ENCODE measurements at places on chromosomes 6 and 20.

- DNase-seq, result no peak
- H3K4me3 ChIP-seq, result no peak overlapping the region
- no peaks in the 10 kb centered on the region for H3K36me3 ChIP-seq
- H3K27me3 ChIP-seq, result peaks cover 8% of the 10 kb centered on the region
Measured at GRCh38 chr6:16803294-16804200, 42.3 kb upstream of the ATXN1 start.

DNA sequence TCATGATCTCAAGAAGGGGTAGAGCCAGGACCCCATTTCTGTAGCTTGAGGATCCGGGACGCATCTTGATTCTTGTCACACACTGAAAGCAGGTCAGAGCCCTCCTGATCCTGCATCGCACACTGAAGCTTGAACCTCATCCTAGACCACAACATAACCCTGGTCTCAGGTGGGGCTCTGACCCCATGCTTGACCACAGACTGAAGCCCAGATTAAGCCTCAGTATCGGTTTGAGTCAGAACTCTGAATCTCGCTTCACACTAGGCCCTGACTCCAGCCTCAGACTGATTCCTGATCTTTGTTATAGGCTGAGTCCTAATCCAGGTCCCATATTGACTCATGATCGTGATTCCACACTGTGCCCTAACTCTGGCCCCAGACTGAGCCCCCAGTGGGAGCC lies 8.5 kb upstream of the RSPO4 start:
- H3K4me3 ChIP-seq, result no peak overlapping the region
- H3K27ac ChIP-seq, result no peak overlapping the region
- H3K27me3 ChIP-seq, result no peaks in the 10 kb centered on the region
- DNase-seq, result no peak

DNA sequence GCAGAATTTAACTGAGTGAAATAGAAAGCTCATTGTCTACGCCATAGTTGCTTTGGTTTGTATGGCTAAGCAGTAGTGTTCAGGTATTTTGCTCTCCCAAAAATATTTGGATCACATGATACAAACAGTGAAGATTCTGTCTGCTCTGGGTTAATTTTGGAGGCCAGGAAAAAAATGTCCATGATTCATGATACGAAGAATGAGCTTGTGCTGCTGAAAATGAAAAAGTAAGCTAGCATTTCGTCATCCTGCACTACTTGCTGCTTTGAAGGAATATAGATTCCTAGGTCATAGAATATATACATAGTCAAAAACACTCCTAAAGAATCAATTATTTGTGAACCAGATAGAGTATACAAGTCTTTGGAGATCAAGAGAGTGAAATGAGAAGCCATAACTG lies 8.3 kb downstream of the WRNIP1 start:
- peaks cover 39% of the 10 kb centered on the region for H3K36me3 ChIP-seq
- peaks cover 60% of the 10 kb centered on the region for H3K4me1 ChIP-seq
- no peak for DNase-seq
- no peak overlapping the region for H3K4me3 ChIP-seq
- H3K27ac ChIP-seq, result no peak overlapping the region

DNA sequence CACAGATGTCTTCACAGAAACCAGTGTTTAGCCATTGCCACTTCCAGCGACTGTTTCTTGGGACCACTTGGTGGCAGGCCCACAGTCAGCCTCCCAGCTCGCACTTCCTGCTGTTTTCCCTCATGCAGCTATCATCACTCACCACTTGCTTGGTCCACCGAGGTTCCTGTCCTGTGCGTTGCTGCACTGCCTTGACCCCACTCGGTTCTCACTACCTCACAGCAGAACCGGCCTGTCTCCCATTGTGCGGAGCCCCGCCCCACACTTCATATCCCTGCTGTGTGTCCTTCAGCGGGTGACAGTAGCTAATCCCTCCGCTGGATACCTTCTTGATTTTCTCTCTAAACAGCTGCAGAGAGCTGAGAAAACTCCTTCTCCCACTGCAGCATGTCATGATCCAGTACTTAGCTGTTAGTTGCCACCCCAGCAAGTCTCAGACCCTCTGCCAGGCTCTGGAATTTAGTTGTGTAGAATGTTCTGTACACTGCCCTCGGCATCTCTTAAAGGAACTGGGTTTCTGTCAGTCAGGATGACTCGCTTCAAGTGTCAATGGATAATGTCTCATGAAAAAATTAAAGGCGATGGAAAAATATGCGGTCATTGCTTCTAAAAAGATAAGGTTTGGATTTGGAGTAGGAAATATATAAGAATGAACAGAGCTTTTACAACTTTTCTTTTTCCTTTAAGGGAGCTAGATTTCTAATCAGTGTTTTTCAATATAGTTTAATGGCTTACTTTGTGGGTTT lies 208.0 kb downstream of the FARS2 start:
- no peak overlapping the region for H3K4me3 ChIP-seq
- H3K27me3 ChIP-seq, result no peaks in the 10 kb centered on the region
- H3K4me1 ChIP-seq, result no peaks in the 10 kb centered on the region
- DNase-seq, result no peak
- H3K36me3 ChIP-seq, result no peaks in the 10 kb centered on the region

DNA sequence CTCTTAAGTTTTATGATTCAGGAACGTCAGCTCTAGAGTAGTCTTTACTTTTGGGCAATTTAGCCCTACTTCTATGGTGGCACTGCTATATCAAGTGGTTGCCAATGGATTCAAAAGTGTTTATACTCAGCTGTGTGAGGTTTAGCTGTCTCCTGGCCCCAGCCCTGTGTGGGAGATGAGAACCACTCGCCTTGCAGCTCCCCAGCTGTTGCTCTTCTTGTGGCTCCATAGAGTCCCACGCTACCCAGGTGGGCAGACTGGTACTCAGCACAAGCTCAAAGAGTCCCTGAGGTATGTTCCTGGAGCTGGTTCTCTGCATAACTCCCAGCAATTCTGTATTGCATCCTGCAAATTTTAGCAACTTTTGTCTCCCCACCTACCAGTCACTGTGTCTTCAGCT lies 59.6 kb downstream of the C6orf118 start:
- no peak overlapping the region for H3K4me3 ChIP-seq
- DNase-seq, result no peak
- H3K27me3 ChIP-seq, result no peaks in the 10 kb centered on the region
- no peaks in the 10 kb centered on the region for H3K36me3 ChIP-seq
- H3K4me1 ChIP-seq, result no peaks in the 10 kb centered on the region

GRCh38 chr6:39902136-39902535 lies 32.1 kb downstream of the MOCS1 start:
- H3K4me3 ChIP-seq, result no peak overlapping the region
- H3K4me1 ChIP-seq, result no peaks in the 10 kb centered on the region
- DNase-seq, result no peak
- peaks cover 1% of the 10 kb centered on the region for H3K27me3 ChIP-seq
- no peak overlapping the region for H3K27ac ChIP-seq
- H3K36me3 ChIP-seq, result no peaks in the 10 kb centered on the region

- H3K27ac ChIP-seq, result no peak overlapping the region
- no peak for DNase-seq
- no peaks in the 10 kb centered on the region for H3K27me3 ChIP-seq
- no peaks in the 10 kb centered on the region for H3K4me1 ChIP-seq
Measured at GRCh38 chr20:60206259-60206658, 248.0 kb downstream of the CDH26 start.

DNA sequence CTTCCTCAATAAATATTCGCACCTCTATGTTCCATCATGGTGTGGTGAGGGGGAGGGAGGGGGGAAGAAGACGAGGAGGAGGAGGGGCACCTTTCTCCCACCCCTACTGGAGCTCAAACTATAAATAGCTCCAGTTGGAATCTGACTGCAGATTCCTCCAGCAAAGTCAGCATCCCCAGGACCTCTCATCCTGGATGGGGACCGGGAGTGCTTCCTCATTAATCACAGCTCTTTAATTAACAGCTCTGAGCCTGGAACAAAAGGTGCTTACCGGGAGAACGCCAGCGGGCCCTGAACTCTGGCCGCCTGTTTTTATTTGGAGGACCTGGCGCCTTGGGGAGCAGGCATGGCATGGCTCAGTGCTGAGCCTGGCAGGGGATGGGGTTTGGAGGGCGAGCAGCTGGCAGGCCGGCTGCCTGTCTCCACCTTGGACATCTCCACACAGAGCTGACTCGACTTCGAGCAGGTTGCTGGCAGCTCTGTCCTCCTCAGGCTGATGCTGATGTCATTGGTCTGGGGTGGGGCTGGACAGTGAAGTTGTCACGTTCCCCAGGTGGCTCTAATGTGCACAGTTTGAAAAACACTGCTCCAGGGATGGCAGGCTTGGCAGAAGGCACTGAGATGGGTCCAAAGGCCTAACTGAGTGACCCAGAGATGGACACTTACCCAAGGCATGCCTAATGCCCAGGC lies 180.4 kb downstream of the DHX35 start:
- peaks cover 2% of the 10 kb centered on the region for H3K27me3 ChIP-seq
- no peaks in the 10 kb centered on the region for H3K36me3 ChIP-seq
- no peaks in the 10 kb centered on the region for H3K4me1 ChIP-seq
- H3K4me3 ChIP-seq, result no peak overlapping the region
- H3K27ac ChIP-seq, result no peak overlapping the region
- no peak for DNase-seq

GRCh38 chr6:108562503-108562993 lies 1.8 kb downstream of the FOXO3 start:
- peaks cover 44% of the 10 kb centered on the region for H3K27me3 ChIP-seq
- peaks cover 25% of the 10 kb centered on the region for H3K36me3 ChIP-seq
- DNase-seq, result no peak
- H3K27ac ChIP-seq, result peak overlapping the region; percentile 19

DNA sequence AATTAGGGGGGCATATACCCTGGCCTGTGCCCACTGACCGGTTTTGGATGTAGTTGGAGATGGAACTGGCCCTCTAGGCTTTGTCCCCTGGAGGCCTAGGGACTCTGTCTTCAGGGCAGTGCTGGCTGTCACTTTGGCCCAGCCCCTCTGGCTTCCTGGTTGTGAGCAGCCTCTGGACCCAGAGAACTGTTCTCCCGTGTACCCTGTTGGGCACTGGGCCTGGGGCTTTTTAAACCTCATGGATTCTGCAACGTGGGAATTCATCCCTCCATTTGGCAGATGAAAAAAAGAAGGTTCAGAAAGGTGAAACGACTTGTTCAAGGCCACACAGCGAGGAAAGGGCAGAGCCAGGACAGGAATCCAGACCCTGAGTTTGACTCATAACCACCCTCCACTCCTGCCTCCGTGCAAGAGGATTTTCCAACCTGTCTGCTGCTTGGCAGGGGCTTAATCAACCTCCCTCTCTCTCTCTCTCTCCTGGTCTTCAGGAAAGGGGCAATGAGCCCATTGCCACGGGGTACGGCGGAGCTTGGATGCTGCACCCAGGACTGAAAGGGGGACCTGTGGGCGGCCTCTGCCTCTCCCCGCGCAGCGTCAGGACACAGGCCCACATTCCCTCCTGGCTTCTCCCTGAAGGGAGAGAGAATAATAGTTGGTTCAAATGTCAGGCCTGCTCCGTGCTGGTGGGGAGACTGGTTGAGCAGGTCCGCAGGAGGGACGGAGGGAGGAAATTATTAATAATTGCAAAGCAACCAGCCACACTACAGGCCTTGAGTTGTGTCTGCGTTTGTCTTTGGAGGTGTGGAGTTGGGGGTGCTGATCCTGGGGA lies 56.0 kb downstream of the CEBPB start:
- H3K4me1 ChIP-seq, result peaks cover 6% of the 10 kb centered on the region
- H3K36me3 ChIP-seq, result no peaks in the 10 kb centered on the region
- no peak overlapping the region for H3K4me3 ChIP-seq

All from activated T-helper 1 cell treated with anti-CD3 and anti-CD28 coated beads, Interleukin-12 subunit alpha, Interleukin-12 subunit beta, Interleukin-2, Interleukin-4 antibody, amounts not matched to agents 30 ng/mL and 10 ng/mL and 1 ng/mL, durations not matched to agents 14 hours and 24 hours and 36 hours (primary cell).